ENCODE measurements at places on chromosomes 4 and X.

- no peak for DNase-seq
These were observed 61.2 kb downstream of the HMGB2 start for GRCh38 chr4:173272996-173273395.

DNA sequence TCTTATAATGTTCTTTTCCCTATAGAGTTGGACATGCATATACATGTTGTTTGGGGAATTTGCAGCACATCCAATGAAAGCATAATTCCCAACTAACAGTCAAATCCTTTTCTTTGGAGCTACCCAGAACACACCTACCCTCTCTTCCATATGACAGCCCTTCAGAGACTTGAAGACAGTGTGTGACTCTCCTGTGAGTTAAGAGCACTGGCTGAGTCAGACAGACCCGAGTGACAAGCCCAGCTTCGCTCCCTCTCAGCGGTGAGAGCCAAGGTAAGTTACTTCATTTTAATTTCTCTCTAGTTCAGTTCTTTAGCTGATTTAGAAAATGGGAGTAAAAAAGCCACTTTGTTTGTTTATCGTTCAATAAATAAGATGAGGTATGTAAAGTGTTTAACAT, 86.3 kb downstream of the RTL9 start:
- DNase-seq, result no peak

DNA sequence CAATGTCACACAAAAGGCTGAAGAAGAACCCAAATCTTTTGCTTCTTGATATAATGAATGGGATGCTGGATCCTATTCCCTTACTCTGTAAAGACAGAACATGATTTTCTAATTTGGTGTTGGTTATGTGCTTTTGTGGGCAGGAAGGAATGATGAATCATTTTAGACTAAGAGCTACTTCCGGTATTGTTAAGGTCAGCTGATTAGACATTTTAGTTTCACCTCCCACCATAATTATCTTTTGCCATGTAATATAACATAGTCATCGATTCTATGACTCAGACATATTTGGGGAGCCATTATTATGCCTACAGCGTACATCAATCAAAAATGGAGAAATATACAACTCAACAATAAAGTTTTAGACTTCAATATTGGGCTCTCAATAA, 265.3 kb downstream of the ZNF674 start:
- no peak for DNase-seq

DNA sequence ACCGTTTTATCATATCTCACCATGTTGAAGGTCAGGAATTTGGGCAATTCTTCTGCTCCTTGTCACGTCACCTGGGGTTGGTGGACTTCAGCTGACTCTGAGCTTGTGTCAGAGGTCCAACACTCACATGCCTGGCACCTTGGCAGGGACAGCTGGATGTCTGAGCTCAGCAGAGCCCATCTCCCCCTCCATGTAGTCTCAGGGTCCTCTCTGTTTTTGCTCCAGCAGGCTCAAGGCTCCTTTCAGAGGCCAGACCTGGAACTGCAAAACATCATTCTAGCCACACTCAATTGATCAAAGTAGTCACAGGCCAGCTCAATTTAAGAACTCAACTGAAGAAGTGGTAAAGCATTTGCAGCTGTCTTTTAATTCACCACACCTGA, 45.4 kb downstream of the EDNRA start:
- DNase-seq, result no peak

DNA sequence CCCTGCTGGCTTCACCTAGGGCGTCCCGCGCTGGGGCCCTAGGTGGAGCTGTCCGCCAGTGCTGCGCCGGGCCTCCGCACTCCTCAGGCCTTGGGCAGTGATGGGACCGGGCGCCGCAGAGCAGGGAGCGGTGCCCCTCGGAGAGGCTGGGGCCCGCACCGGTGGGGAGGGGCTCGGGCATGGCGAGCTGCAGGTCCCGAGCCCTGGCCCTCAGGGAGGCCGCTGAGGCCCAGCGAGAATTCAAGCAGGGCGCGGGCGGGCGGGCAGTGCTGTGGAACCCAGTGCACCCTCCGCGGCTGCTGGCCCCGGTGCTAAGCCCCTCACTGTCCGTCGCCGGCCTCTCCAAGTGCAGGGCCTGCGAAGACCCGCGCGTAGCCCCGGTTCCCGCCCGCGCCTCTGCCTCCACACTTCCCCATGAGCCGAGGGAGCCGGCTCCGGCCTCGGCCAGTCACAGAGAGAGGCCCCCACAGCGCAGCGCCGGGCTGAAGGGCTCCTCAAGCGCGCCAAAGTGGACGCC, 565.1 kb upstream of the NDST4 start:
- no peak for DNase-seq

GRCh38 chr4:71377561-71377960, 38.7 kb downstream of the SLC4A4 start:
- no peak for DNase-seq

DNA sequence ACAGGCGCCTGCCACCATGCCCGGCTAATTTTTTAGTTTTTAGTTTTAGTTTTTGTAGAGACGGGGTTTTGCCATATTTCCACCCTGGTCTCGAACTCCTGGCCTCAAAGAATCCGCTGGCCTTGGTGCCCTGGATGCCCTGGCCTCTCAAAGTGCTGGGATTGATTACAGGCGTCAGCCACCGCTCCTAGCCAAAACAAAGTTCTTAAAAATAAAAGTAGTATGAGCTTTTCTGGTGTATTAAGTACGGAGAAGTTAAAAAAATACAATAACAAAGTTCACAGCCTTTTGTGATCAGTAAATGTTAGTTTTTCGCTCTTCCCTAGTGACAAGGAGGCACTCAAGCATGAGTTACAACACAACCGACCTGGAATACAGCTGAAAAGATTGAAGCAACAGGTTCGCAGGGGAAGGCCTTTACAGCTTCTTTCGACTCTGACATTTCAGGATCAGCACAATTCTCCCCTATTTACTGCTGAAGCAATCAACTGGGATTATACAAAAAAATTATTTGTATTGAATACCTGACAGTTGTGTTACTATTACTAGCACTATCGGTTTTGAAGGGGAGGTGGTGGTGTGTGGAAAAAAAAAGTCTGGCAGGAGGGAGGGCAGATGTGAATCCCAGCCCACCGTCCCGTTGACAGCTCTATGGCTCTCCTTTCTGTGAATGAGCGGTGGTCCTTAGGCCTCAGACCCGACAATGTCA, 893 bp upstream of the METAP1 start:
- no peak for DNase-seq

GRCh38 chr4:141058591-141059512, 74.4 kb downstream of the RNF150 start:
- no peak for DNase-seq

- DNase-seq, result no peak
These were observed 45.4 kb downstream of the SMARCAD1 start for GRCh38 chr4:94253036-94253435.

GRCh38 chr4:3285558-3286334, 7.1 kb upstream of the RGS12 start:
- peak; percentile 58 for DNase-seq

DNA sequence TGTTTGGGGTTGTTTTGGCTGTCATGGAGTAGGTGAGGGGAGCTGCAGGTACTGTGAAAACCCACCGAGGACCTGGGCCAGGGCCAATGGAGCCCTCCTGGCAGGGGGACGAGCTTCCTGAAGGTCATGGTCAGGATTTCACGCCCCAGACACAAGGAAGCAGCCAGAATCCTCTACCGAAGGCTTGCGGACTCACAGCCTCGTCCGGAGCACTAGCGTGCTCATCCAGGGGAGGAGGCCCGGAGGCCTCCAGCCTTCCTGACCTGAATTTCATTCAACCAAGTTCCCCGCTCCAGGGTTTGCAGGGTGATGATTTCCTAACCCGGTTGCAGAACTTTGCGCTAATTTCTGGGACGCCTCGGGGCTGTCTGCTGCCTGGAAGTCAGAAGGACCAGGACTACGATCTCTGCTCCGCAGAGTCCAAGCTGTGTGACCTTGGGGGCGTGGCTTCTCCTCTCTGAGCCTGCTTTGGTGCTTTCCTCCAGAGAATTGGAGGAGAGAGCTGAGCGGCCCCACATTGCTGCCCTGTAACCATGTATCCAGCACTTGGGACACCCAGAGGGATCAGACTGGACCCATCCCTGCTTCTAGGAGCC, 56.2 kb upstream of the ADRA2C start:
- DNase-seq, result no peak

DNA sequence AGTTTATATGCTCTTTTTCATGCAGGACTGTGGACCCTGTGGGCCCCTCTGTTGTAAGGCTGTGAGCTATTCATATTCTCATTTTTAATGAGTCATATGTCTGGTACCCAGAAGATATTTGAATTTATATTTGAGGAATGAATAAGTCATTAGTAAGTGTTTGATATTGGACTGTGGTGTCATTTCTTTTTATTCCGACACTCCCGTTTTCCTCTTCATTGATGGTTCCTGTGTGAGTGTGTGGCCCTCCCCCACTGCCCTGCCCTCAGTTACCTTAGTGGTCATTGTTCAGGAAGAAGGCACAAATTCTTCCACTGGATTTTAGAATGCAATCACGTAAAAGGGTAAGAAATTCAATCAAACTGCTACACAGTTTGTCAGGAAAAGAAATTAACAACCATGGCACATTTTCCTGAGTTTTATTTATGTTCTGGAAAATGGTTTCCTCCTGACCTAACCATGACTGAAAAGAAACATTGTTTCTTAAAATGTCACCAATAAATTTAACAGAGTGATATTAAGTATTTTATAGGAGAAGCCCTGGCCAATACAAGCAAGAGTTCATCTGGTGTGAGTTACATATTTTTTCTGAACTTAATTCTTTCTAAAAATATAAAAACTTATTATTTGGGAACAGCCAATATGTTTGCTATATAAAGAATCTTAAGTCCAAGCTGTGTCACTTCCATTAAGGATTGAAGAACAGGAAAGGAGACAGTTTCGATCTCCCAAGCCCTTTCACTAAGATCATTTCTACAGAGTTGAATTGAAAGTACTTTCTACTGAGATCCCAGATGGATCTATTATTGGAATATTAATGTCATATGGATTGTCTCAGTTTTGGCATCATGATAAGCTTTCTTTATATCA, 370.5 kb upstream of the ANXA10 start:
- no peak for DNase-seq

DNA sequence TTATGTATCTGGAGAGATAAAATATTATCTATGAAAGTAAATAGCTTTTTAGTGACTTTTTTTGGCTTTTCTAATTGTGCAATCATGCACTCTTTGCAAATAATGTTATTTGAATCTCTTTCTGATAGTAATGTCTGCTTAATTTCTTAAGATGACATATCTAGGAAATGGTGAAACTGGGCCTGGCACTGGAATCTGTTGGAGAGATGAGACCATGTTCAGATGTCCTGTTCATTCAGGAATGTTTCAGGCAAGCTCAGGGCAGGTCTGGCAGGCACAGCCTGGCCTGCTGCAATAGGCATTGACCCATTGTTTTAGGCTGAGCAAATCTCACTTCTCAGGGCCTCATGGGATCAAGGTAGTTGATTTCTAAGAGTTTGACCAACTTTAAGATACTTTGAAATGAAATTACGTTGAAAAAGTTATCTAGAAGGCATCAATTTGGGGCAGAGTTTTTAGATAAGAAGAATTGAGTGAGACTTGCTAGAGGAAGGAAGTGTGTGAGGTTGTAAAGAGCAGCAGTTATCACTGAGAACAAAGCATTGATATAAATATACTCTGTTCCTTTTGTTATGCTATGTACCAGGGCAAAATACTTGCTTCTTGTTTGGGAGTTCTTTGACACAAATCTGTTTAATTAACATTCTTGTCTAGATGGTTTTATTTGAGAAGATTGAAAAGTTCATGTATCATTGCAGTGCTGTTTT, 133.0 kb upstream of the LEF1 start:
- DNase-seq, result no peak

DNA sequence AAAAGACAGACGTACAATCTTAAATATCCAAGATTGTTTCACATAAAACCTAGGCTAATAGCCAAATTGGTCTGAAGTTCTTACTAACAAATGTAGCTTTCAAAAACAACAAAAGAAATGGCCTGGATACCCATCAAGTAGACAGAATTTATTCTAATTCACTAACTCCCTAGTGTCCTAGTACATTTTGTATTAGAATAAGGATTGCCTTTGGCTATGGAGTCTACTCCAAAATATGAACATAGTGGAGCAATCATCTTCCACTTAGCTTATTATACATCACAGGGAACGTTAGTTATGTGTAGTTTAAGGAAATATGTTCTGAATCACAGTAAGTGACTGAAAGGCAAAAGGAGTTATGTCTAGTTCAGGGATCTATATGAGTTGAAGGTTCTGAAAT, 81.7 kb downstream of the MAPK10 start:
- no peak for DNase-seq

GRCh38 chr4:117533501-117533900, 448.1 kb upstream of the TRAM1L1 start:
- DNase-seq, result no peak

GRCh38 chrX:1500701-1501624, 36.0 kb downstream of the P2RY8 start:
- DNase-seq, result no peak

- no peak for DNase-seq
These were observed 297.9 kb upstream of the FAT4 start for GRCh38 chr4:125016892-125017299.

GRCh38 chr4:74364652-74365491, at the start of gene EREG:
TSS of gene EREG (plus strand) at chr4:74365145. CDS start at chr4:74365309, 164 bp downstream.
- DNase-seq, result no peak

GRCh38 chrX:13005661-13006473, 31.0 kb downstream of the TMSB4X start:
- no peak for DNase-seq

DNA sequence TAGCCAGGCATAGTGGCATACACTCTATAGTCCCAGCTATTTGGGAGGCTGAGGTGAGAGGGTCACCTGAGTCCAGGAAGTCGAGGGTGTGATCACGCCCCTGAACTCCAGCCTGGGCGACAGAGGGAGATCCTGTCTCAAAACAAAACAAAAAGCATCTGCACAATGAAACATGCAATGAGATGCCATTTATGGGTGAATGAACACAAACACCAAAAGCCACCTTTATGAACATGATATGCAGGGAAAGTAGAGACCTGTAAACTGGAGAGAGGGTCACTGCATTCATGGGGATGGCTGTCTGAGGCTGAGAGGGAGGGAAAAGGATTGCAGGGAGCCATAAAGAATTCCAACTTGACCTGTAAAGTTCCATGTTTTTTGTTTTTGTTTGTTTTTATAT, 70.7 kb downstream of the EVC start:
- no peak for DNase-seq

- no peak for DNase-seq
These were observed 70.2 kb downstream of the CLDN22 start for GRCh38 chr4:183249854-183250253.

GRCh38 chrX:119497185-119497584, 28.9 kb downstream of the SLC25A5 start:
- DNase-seq, result no peak

GRCh38 chrX:50779694-50780093, 34.3 kb downstream of the SHROOM4 start:
- DNase-seq, result no peak

DNA sequence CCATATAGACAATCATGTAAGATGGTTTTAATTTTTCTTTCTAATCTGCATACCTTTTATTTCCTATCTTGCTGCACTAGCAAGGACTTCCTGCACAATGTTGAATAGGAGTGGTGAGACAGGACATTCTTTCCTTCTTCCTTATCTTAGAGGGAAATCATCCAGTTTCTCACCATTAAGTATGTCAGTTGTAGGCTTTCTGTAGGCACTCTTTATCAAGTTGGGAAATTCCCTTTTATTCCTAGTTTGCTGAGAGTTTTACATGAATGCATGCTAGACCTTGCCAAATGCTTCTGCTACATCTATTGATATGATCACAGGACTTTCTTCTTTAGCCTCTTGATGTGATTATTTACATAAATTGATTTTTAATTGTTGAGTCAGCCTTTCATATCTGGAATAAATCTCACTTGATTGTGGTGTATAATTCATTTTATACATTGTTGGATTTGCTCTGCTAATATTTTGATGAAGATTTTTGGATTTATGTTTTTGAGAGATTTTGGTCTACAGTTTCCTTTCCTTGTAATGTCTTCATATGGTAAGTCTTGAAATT, 23.8 kb downstream of the RNF175 start:
- DNase-seq, result no peak
